ENCODE measurements at places on chromosomes 11 and 22.

- DNase-seq: no peak
These were observed 63.4 kb downstream of the KCNJ1 start for GRCh38 chr11:128803449-128804245.

DNA sequence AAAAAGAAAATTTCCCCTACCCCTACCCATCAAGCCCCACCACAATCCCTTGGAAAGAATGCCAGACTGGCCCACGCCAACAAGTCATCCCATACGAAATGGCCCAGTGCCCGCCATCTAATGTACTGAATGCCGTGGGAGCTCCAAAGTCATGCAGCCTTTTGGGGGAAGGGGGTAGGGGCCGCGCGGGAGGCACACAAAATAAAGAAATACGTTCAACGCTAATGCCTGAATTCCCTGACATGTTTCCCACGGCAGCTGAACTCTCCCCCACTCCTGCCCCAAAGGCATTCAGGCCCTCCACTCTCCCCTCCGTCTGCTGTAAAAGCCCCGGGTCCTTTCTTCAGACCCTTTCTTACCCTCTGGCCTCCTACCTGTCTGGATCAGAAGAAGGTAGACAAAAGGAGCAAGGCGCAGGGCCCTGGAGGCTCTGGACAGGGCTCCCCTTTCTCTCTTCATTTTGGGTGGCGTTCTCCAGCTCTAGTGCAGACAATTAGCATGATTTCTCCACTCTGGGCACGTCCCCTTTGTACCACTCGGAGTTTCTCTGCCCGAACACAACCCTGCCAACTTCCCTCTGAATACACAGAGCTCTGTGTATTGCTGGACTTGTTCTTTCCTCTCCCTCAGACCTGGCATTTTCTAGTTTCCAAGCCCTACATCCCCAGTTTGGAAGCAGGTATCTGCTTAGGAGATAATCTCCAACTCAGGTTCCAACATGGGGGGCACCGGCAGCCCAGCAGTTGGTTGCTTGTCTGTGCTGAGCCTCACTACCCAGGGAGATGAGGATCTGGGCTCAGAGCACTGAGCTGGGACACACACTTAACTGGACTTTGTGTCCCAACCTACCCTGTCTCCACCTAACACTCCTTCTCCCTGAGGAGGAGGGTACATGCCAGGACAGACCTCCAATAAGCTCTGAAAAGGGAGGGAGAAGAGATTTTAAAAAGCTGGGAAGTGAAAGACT is at the start of gene HEPACAM:
Gene HEPACAM (minus strand): TSS at position 500 of the 967 bp plus-strand sequence. CDS start 41 bp downstream, at position 459.
- no peak for DNase-seq

DNA sequence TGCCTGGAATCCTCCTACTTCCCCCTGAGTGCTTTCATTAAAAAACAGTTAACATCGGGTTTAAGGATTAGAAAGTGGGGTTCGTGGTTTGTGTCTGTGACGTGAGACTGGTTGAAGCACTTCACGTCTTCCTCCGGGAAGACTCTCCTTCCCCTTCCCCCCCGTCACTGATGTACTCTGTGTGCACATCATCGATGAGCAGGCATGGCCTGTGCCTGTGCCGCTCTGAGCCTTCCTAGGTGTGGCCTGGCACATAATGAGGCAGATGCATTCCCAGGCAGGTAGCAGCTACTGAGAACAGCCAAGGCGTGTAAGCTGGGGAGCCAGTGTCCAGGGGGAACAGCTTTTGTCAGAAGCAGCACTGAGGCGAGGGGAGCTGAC is 93.8 kb downstream of the BCR start:
- no peak for DNase-seq

DNA sequence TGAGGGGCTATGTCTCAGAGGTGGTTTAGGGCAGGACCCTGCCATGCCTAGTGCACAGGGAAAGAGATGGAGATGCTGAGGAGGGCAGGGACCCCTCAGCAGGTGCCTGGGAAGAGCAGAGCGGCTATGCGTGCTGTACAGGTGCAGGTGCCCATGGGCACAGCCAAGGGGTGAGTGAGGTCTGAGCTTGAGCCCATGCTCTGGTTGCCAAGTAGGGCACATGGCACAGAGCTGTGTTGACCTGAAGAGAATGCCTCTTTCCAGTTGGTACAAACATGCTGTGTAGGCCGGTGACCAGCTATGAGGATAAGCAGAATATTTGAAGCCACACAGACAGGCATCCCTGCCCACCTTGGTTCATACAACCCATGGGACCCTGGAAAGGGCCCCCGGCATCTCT is 65.8 kb upstream of the NECTIN1 start:
- DNase-seq: no peak

- DNase-seq: no peak
These were observed 9.6 kb upstream of the HTATIP2 start for GRCh38 chr11:20353829-20354434.

DNA sequence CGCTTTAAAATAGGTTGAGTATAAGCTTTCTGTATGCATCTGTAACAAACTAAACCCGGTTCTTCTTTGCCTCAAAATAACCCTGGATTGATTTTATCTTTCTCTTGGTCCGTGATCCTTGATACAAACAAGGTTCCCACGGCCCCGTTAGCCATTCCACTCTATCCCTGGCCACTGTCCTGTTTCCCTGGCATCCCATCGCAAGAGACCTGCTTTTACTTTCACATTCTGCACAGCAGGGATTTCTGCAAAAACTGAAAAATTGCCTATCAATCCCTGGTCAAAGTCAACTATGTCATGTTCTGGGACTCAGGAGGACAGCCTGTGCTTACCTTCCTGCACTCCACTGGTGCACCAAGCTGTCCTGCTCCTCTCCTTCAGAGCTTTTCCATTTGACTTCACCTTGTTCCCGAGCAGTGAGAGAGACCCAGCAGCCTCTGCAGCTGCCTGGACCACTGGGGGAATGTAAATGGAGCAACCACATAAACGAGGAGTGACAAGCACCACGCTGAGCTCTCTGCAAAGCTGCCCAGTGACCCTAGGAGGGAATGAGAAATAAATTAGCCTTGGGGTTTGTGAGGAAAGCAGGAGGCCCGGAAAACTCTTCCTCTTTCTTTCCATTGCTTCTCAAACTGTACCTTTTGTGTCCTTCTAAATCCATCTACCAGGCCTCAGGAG is 175.9 kb downstream of the NTM start:
- DNase-seq: no peak

GRCh38 chr22:23847991-23848864 is 9.4 kb upstream of the DERL3 start:
- no peak for DNase-seq

- DNase-seq: no peak
These were observed 38.6 kb downstream of the BLID start for GRCh38 chr11:122077459-122077858.

DNA sequence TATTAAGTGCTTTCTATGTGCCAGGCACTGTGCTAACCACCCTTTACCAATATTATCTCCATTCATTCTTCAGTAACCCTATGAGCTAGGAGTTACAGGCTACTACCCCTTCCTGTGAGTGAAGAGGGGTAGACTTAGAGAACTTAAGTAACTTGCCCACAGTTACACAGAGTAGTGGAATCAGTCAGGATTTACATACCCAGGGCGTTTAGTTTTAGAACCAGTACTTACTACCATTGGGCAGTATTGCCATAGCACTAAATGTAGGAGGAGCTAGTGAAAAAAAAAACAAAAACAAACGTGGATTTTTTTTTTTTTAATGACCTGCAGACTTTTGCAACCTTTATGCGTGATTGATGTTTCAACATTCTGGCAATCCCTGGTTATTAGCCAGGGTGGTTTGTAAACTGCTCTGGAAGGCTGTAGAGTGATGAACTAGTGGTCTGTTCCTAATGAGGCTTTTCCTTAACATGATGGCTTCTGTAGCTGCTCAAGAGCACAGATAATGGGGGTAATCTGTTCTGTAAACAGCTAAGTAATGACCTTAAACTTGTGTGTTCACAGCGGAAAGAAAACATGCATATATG is 11.4 kb downstream of the TBCEL start:
- DNase-seq: no peak

DNA sequence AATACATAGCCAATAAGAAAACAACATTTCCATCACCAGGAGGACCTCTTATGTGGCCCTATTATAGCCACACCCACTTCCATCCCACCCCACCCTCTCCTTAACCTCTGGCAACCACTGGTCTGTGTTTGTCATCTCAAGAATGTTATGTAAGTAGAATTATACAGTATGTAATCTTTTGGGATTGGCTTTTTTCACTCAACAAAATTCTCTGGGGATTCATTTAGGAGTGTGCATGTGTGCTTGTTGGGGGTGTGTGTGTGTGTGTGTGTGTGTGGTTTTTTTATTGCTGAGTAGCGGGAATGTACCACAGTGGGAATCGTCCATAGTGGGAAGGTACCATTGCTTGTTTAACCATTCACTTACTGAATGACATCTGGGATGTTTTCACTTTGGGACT is 5.2 kb downstream of the KCNJ5 start:
- DNase-seq: no peak

DNA sequence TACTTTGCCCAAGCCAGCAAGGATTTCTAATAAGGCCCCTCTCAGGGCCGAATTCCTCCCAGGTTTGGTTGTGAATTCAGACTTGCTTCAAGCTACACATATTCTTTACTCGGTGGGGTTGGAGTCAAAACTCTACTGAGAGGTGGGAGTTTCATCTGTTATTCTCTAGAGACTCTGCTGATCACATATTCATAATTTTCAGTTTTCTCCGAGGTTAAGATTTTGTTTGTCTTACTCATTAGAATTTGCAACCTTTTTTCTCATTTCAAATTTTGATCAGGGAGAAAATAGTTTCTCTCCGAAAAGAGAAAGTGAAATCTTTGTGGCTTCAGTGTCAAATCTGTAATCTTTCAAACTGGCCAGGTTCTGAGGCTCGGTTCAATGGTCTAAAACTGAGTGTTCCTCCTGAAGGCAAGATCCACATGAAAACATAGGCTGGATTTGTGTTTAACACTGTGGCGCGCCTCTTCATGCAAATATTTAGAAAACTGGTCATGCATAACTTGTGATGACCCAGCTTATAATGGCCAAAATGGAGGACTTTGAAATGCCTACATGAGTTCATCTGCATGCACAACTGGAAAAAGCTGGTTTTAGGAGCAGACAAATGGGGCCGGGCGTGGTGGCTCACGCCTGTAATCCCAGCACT is 21.5 kb upstream of the GSTP1 start:
- no peak for DNase-seq

DNA sequence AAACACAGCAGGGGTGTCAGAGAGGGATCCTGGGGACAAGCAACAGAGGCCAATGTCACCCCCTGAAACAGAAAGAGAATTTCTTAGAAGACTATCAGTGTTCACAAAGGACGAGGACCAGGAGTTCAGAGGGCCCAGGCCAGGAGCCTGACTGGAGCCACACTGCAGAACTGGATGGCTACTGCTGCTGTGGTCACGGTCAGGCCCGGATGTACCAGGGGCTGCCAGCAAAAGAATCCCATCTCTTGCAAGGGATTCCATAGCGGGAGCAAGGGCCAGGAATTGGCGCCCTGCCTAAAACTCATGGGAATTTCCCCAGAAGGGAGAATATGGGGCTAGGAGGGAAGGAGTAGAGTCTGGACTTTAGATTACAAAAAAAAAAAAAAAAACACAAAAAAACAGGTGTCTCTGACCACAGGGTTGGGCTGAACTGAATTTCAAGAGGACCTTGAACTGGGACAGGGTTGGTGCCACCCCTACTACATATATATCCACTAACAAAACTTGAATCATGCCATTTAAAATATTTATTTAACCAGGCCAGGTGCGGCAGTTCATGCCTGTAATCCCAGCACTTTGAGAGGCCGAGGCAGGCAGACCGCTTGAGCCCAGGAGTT is 15.7 kb upstream of the KCTD14 start:
- DNase-seq: no peak

- no peak for DNase-seq
These were observed 242.0 kb upstream of the SYN3 start for GRCh38 chr22:33300165-33300564.

DNA sequence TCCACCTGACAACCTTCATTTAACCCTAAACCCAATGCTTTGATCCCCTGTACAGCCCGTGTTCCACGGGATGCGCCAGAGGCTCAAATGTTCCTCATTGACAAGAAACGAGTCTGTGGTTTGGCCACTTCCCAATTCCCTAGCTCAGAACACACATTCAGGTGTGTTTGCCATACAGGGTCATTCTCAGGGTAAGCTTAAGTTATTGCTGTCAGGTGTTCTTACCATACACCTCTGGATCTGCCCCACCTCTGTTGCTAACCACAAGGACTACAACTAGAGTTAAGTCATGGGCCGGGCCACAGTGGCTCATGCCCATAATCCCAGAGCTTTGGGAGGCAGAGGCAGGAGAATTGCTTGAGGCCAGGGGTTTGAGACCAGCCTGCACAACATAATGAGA is 45.6 kb upstream of the POLD3 start:
- DNase-seq: no peak

- no peak for DNase-seq
These were observed 109.2 kb downstream of the AASDHPPT start for GRCh38 chr11:106186630-106187029.

GRCh38 chr22:23181721-23182308 is 1.5 kb downstream of the BCR start:
- DNase-seq: no peak

GRCh38 chr11:133974836-133975487 is 18.2 kb upstream of the IGSF9B start:
- no peak for DNase-seq
